NCI-H446 treated with DMSO at 0.1 percent for 48 hours (cell line): ENCODE measurements at places on chromosomes 12 and 14.

DNA sequence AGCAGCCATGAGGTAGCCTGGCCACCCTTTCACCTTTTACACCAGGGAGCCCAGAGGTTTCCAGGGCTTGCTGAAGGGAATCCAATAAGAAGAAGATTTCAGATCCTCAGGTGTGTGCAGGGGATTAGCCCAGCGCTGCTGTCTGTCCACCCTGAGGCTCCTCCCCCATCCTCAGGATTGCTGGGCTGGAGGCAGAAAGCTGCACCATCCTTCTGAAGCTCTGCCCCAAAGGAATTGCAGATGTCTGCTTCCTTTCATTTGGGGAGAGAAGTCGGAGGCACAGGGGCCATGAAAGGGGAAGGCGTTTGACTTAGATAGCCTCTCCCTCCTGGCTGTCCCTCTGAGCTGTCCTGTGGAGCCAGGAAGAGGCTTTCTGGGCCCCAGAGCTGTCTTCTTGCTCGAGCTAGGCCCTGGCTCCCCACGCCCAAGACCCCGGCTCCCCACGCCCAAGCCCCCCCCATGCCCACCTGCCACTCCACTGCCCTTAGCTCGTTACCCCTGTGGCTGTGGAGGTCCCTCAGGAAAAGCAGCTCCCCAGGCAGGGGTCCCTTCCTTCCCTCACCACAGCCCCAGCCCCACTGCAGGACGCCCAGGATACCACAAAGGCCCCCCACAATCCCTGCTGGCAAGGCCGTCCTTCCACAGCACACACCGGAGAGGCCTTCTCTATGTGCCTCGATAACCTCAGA is 359.0 kb downstream of the CACNA1C start:
- DNase-seq = no peak

DNA sequence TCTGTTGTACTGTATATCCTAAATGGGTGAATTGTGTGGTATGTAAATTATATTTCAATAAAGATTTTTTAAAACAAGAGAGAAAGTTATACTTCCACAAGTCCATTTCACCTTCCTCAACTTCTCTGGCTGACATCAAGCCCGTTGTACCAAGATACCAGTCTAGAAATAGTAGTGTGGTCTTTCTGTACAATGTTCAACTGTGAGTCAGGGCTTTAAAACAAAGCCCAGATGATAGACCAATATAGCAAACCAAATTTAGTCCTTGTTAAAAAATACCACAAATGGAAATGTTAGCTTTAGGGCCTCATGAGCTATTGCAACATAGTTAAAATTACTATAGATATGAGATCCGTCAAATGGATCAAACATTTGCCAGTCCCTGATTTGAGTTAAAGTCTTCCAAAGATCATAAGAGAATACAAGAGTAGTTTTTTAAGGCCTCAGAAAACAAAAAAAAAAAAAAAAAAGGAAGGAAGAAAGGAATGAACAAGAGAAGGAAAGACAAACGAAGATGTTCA is 49.0 kb upstream of the EGLN3 start:
- no peak for DNase-seq

DNA sequence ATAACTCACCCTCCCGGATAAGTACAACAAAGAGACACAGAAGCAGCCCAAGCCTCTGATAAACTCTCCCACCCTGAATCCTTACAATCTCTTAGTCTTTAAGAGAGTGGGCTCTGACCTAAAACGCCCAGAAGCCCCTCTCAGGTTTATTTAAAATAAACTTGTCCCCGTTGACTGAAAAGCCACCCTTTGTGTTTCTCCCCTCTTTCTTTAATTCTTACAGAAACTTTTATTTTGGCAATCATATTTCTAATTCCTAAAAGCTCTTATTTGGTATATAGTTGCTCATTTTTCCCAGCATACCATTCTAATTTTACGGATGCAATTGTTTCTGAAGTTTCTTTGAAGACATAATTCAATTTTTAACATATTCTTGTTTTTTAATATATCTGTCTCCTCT is 222.1 kb upstream of the PLXNC1 start:
- no peak for DNase-seq

DNA sequence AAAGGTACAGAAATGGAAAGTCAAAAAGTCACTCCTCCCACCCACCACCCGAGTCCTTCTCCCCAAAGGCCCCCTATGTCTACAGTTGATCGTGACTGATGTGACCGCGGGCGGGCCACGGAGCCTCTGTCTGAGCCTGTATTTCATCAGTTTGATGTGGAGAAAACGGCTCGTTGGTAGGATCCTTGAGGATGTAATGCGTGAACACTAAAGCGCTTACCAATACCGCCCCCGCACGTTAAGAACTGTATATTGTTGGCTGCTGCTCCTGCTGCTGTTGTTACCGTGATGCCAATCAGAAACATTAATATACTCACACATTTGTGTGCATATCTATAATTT is 24.6 kb upstream of the UBC start:
- DNase-seq = no peak

DNA sequence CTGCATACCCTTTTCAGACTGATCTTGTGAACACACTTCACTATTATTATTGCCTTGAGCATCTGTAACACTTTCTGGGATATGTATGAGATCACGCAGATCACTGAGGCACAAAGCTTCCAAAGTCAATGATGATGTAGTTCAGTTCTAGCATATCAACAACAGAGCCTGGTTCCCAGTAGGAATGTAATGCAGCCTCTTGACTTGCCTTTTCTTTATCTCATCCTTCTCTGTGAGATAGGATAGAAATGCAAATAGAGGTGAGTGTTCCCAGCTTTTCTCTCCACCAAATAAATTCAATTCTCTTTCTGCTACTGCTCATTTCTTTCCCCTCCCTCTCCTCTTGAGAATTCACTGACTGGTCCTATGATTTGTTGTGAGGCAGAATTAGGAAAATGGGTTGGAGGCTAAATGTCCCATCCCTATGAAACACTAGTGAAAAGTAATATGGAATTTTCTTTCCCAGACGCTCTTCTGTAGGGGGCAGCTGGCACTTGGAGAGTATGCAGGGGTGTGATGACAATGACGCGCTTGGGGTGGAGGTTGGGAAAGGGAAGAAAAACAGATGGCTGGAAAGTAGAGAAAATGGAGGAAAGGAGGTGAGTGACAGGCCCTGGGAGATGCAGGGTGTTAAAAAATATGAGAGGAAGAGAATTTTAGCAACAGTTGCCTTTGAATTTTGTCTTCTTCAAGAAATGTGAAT is 96.0 kb upstream of the TMTC1 start:
- no peak for DNase-seq

DNA sequence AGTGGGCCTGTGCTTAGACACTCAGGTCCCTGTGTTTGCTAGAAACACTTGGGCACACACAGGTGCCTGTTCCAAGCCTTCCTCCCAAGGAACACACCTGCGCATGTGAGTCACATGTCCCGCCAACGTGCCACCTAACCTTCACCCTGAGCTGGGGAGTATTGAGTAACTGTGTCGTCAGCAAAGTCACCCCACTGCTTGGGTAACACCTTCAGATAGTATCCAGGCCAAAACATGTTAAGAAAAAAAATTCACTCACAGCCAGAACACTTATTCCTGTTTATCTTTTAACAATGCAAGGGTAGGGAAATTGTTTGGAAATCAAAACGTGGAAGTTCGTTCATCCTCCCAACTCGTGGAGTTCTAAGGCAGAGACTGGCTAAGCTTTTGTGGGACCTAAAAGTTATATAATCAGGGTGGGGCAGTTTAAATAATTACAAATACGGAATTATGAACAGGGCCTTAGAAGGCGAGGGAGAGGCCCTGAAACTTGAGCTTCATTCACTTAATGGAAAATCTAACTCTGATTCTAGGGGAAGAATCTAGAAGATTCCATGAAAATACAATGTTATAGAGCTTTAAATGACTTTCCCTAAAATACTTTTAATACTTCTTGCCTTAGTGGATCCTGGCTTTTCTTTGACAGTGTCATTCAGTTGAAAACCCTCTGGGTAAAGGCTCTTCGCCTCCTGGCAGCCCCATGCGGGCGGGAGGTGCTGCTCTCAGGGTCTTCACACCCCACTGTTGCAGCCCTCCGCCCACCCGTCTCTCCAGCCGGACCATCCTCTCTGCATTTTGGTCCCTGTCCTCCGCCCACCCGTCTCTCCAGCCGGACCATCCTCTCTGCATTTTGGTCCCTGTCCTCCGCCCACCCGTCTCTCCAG is 30.3 kb upstream of the ADIPOR2 start:
- DNase-seq = no peak

DNA sequence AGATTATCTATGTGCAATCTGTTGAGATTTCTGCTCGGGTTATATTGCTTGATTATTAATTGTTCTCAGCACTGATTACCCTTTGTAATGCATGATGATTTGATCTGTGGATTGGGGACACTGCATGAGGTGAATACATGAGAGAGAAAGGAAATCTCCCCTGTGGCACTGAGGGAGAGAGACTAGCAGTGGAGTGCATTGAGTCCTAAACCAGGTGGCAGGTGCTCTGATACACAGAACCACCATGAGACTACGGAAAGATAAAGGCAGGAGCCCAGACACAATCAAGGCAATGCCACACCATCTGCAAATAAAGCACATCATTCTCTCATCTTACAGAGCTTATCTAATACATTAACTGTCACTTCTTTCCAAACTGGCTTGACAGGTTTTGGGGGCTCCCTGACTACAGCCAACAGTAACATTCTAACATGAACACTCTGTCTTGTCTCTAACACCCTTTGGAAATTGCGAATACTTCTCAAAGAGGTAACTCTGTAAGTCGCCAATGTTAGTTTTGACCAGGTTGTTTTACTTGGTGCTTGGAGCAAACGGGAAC is 37.6 kb upstream of the TSPAN8 start:
- no peak for DNase-seq

- no peak for DNase-seq
Observed at GRCh38 chr14:78141590-78141989, 28.6 kb upstream of the NRXN3 start.

- no peak for DNase-seq
Observed at GRCh38 chr12:113208041-113208934, 13.0 kb upstream of the TPCN1 start.

DNA sequence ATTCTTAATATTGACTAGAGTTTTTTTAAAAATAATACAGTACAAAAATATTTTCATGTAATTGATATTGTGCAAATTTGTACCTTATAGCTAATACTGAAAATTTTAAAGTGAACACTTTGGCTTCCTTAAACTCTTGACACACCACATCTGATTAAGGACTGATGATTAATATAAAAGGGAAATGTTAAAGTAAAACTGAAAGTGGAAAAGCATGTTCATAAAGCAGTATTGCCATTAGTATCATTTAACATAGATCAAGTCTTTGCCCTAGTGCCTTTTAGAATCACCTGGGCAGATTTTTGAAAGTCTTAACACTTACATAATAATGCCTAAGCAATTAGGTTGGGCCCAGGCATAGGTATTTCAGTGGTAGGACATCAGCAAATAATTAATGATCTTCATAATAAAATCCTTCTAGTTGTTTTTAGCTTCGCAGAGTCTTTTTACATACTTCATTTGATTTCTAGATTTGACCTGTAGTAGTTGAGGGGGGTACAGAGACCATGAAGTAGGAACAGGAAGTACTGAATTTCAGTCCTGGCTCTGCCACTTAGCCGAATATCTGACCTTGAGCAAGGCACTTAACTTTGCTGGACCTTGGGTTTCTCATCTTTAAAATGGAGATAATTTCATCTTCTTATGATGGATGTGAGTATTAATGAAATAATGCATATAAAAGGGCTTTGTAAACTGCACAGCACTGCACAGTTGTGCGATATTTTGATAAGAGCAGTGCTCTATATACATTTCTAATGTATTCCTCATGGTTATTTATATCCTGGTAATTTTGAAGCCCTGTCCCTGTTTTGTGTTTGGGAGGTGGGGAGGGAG is 43.7 kb downstream of the MARK3 start:
- DNase-seq = no peak

DNA sequence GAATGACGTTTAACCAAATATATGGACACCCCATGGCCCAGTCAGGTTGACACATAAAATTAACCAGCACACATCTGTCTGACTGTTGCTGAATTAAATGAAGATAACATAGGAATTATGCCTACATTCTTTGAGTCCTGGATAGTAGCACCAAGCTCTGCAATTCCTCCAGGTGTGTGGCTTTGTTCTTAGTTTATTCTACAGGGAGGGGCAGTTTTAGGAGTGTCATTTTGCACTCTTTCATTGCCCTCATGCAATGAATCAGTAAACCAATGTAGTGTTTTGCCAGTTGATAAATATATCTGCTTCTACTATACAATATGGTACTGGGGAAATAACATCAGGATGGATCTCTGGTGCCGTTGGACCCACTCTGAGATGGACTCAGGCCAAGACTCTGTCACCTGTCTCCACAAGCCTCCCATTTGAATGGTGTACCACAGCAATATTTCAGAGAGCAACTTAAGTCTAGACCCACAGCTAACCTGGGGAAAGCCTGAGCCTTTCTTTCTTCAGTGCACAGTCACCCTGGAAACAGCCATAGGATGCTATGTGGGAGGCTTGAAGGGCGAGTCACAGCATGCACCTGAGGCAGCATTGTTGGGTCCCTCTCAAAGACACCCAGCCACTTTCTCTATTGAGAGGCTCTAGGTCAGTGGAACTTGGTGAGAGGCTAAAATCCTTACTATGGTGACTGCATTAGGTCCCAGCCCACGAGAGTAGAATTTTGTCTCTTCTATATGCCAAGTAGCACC is 73.2 kb downstream of the ANO4 start:
- no peak for DNase-seq

DNA sequence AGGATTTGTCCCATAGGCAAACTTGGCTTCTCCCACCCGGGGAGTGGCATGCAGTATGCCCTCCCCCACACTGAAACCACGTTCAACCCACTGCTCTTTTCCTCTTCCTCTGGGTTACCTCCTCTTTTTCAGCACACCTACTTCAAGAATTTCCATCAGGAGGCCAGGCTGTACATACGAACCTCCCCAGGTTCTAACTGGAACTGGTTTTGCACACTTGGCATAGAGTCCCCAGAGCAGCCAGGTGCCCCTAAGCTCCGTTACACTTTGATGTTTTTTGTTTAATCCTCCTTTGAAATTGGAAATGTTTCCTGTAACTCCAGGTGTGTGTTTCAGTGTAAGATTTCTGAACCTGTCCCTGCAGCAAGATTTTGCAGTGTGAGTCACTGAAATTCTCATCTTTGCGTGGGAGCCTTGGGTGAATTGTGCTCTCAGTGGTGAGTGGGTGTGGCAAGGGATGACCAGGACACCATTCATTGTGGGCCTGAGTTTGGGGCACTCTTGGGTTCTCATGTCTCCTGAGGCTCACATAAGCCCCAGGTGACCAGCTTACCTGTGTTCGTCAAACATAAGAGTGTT is 18.2 kb downstream of the CD9 start:
- DNase-seq = no peak
